ENCODE measurements at places on chromosomes 12 and 14.
A peak's percentile ranks its signal among the peaks of the same experiment; 100 is the strongest.

DNA sequence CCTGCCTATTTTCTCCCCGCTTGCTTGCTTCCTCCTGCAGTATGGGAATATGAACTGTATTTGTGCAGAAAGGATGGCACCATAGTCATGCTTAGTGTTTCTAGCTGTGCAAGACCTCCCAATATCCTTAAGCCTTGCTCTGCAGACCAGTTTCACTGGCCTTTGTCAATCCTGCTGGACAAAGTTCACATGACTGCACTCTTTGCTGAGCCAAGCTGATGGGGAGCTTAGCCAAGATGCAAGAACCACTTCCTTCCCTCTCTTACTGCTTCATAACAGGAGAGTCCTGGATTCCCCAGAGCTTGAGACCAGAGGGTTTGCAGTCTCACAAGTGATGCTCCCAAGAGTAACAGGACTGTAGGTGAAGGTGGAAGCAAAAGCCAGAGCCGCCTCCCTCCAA, 3.8 kb downstream of the ASIC1 start:
- no peak for DNase-seq

DNA sequence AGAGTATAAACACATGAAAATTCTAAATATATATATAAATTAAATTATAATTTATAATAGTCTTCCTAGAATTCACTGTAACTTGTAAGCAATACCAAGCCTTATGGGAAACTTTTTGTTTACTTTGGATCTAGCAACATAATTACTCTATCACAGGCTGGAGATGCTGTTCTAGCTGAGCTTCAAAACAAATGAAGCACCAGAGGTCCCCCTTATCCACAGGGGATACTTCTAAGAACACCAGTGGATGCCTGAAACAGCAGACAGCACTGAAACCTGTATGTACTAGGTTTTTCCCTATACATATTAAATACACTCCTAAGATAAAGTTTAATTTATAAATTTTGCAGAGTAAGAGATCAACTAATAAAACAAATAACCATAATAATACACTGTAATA, 96.6 kb downstream of the CDK17 start:
- no peak for DNase-seq

DNA sequence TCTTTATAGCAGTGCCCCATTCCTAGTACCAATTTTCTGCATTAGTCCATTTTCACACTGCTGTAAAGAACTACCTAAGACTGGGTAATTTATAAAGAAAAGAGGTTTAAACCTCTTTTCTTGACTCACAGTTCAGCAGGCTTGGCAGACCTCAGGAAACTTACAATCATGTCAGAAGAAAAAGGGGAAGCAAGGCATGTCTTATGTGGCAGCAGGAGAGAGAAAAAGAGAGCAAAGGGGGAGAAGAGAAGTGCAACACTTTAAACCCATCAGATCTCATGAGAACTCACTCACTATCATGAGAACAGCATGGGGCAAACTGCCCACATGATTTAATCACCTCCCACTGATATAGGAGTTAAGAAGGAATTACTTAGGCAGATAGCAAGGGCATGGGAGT, 101.6 kb upstream of the PLEKHG7 start:
- DNase-seq, result no peak

DNA sequence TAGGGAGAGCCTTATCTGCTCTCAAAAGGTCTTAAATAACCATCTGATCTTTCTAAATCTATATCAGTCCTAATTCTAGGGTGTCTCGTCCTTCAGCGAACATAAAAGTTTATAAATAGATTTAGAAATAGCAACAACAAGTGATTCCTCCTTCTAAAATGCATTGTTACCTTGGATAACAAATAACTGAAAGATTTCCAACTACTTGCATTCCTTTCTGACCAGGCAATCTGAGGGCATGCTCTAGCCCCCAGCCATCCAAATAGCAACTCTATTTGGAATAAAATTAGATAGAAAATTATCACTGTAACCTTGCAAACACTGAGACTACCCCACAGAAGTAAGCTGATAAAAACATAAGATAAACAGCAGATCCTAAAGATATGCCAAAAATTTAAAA, 21.8 kb upstream of the KRR1 start:
- no peak for DNase-seq

DNA sequence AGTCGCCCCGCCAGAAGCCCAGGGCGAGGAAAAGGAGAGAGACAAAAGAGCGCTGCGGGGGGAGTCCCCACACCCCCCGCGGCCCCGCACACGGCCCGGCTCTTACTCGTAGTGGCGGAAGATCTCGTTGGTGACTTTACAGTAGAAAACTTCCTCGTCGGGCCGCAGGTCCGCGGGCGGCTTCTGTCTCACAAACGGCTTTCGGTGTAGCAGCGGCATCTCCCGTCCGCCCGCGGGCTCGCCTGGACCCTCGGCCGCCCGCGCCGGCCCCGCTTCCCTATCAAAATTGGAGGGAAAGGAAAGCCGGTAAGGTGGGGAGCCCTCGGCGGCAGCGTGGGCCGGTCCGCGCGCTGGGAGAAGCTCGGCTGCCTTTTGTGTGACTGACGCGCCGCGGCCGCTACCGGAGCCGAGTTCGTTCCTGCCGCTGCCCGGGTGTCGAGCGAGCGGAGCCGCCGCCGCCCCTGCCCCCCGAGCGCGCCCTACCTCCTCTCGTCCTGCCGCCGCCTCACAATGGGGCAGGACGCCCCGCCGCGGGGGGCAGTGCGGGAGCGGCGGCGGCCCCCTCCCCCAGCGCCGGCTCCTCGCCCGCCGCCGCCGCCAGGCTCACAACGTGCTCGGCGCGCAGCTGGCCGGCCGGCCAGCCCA, 652 bp downstream of the BAZ1A start:
- peak; percentile 8 for DNase-seq

GRCh38 chr12:31819427-31819826, 90.6 kb upstream of the AMN1 start:
- no peak for DNase-seq

DNA sequence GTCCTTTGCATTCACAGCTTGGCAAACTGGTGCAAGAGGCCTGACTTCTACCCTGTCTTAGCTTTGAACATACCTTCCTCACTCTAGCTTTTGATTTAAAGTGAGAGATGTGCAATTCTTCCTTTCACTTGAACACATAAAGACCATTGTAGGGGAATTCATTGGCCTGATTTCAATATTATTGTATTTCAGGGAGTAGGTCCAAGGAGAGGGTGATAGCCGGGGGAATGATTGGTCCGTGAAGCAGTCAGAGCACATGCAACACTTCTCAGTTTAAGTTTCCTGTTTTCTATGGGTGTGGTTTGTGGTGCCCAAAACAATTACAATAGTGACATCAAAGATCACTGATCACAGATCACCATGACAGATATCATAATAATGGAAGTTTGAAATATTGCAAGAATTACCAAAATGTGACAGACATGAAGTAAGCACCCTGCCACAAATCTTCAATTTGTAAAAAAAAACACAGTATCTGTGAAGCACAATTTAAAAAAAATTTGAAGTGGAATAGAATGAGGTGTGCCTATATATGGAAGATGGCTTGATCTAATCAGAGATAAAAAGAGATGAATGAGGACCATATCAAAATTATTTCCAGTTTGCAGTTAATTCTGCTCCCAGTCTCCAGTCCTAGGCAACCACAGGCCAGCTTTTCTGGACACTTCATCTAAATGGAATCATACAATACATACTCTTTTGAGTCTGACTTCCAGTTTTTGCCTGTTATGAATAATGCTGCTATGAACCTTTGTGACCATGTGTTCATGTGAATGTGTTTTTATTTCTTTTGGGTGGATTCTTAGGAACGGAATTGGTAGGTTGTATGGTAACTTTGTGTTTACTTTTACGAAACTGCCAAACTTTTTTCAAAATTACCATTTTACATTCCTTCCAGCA, 23.2 kb downstream of the BORCS5 start:
- no peak for DNase-seq

DNA sequence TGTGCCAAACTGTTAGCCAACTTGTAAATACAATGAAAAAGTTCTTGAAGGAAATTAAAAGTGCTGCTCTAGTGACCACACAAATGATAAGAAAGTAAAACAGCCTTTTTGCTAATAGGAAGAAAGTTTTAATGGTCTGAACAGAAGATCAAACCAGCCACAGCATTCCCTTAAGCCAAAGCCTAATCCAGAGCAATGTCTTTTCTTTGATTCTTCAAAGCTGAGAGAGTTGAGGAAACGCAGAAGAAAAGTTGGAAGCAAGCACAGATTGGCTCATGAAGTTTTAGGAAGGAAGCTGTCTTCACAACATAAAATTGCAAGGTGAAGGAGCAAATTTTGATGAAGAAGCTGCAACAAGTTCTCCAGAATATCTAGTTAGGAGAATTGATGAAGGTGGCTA, 213.8 kb downstream of the ATXN7L3B start:
- DNase-seq, result no peak

DNA sequence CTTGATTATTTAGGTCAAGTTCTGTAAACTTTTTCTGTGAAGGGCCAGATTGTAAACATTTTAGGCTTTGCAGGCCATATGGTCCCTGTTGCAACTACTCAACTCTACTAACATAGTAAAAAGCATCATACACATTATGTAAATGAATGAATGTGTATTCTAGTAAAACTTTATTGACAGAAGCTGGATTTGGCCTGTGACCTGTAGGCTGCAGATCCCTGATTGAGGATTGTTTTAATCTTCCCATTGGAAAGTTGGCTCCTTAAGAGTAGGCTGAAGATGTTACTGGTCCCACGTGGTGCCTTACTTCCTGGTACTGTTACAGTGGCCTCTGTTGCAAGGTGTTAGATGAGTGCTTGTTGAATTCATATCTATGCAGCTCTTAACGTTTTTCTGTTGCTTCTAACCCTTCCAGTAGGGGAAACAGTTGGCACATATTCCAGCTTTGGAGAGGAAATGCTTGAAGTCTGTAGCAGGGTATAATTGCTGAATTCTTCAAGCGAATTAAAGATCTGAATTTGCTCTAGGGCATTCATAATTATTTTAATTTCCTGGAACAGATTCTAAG, 133.6 kb upstream of the DNM1L start:
- no peak for DNase-seq

GRCh38 chr14:89486505-89486904, 69.5 kb upstream of the FOXN3 start:
- no peak for DNase-seq

- no peak for DNase-seq
These were observed 29.0 kb upstream of the SMUG1 start for GRCh38 chr12:54217774-54218241.

DNA sequence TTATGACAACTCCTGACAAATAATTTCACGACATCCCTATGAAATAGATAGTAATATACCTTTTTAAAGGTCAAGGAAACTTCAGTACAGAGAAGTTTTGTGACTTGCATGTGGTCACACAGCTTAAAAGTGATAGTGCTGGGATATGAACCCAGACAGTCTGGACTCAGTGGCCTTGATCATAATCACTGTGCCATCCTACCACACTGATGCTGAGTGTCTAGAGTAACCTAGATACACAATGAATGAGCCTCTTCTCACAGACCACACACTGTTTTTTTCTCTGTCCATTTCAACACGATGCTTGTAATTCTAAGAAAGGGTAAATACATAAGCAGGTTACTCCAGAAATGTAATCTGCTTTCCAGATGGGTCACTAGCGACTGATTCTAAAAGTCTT, 88.2 kb downstream of the SYNE2 start:
- DNase-seq, result no peak

GRCh38 chr12:91616416-91616815, 433.8 kb upstream of the DCN start:
- DNase-seq, result no peak

DNA sequence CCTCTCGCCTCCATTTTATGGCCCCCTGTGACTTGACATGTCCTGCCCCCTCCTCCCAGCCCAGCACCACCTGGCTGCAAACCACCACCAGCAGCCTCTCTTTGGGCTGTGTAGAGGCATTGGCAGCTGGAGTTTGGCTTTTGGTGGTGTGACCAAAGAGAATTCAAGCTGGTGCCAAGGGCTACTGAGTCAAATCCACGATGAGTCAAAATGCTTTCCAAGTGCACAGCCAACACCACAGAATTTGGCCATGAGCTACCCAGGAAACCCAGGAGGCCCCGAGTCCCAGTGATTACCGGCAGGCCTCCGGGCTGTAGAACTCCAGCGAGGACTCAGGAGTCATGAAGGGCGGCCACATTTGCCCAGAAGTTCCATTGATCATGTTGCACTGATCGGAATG, 53.8 kb downstream of the SCARB1 start:
- no peak for DNase-seq

- DNase-seq, result no peak
These were observed 58.4 kb downstream of the ATP2B1 start for GRCh38 chr12:89650239-89650638.

DNA sequence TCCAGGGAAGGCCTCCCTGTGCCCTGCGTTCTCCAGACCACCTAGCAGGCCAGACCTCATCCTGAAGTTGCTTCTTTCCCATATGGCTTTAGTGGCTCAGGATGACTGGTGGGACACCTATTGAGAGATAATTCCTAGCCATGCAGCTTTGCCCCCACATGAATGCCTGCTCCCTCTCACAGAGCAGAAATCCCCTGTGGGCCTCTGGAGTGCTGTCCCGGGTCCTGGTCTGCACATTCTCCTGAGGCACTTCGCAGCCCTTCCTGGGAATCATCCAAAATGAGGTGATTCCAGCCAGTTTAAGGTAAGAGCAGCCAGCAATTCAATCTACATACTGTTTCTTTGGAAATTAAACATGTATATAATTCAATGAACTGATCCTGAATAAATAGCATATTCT, 135.9 kb downstream of the GPR65 start:
- no peak for DNase-seq

DNA sequence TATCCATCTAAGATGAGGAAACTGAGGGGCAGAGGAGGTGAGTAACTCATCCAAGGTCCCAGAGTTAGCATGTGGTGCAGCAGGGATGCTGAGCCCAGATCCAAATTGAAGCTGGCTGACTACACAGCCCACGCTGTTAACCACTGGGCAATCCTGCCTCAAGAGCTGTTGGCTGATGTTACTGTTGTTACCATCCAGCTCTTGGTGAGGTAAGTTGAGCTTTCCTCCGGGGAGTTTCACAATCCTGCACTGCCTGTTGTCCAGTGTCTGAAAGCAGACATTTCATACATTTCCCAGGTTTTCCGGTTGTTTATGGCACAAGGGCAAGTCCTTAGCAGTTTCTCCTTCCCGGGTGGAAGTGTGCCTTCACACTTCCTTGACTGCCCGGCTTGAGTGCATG, 14.5 kb downstream of the CYP46A1 start:
- no peak for DNase-seq

DNA sequence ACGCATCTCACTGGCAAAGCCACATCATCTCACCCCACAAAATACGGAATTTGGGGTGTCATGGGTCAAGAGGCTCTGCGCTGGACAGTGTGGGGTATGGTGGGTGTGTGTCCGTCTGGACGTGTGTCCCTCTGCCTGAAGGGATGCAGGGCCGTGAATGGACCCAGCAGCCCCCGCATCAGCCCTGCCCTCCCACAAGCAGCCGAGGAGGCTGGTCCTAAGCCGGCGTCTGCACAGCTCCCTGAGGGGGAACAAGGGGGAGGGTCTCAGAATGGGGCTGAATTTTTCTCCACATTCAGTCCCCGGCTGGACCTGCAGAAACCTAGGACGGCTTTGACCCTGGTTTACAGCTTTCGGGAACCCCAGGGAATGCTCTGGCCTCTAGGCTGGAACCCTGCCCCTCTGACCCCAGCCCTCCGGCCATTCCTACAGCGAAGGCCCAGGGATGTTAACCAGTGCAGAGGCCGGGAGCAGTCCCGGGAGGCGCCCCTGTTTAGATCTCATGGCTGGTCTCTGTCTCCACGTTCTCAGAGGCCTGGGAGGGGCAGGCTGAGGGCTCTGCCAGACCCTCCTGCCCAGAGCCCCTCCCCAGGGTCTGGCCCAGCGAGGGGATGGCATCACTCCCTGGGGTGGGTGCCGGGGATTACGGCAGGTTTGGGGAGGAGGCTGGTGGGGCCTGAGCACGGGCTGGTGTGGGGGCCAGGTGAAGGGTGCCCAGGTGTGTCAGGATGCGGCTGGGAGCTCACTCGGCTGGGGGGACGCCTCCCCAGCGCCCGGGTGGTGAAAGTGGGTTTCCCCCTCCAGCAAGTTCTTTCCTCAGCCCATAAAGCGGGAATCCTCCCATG, 156.5 kb upstream of the C14orf180 start:
- no peak for DNase-seq
